ENCODE measurements at places on chromosomes 3 and 15. TPM values are rescaled to one million over a fixed set of nuclear protein-coding genes. Genes with fewer than 3 reads are reported as not detected.

LOXL1 gene
- polyA plus RNA-seq, result 137 TPM

DNA sequence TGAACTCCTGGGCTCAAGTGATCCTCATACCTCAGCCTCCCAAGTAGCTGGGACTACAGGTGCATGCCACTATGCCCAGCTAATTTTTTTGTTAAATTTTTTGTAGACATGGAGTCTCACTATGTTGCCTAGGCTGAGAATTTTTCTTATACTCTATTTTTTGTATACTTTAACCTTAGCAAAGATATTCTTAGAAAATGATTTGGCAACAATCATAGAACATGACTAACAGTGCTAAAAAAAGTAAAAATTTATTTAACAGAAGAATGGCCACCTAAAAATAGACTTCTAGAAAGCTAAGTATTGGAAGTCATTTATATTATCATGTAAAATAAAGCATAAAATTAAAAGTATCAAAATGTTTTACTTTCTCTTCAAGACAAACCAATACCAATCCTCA is 322.3 kb downstream of the PLCL2 start:
- no peak for DNase-seq

DNA sequence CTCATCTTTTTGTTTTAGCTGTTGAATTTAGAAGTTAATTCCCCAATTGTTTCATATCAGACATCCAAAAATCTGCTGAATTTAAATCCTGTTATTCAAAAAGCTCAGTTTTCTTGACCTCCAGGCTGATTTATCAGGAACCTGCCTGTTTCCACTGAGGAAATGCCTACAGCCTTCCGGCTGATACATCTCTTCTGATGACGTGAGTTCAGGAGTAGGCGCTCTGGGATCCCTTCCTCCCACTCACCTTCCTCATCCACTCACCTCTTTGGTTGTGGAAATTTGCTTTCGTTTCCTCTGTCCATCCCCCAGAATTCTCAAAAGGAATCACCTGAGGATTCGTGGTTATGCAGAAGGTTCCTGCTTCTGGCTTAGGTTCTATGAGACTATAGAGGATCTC is 55.4 kb upstream of the ALDH1A3 start:
- DNase-seq, result no peak

GASK1A gene
- polyA plus RNA-seq, result 3.6 TPM

GRCh38 chr15:86743283-86743903 is 663.7 kb downstream of the AGBL1 start:
- no peak for DNase-seq

DNA sequence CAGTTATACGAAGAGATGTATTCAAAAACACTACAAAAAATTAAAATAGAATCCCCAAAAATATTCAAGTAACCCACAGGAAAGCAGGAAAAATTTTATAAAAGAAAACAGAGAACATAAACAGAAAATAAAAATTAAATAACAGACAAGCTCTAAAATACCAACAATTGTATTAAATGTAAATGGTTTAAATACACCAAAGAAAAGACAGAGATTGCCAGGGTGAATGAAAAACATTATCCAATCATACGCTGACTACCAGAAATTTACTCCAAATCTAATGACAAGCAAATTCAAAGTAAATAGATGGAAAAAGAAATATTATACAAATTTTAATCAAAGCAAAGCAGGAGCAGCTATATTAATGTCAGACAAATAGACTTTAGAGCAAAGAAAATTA is 103.6 kb downstream of the BOC start:
- no peak for DNase-seq

CEP19 gene
- 3.3 TPM for polyA plus RNA-seq

DNA sequence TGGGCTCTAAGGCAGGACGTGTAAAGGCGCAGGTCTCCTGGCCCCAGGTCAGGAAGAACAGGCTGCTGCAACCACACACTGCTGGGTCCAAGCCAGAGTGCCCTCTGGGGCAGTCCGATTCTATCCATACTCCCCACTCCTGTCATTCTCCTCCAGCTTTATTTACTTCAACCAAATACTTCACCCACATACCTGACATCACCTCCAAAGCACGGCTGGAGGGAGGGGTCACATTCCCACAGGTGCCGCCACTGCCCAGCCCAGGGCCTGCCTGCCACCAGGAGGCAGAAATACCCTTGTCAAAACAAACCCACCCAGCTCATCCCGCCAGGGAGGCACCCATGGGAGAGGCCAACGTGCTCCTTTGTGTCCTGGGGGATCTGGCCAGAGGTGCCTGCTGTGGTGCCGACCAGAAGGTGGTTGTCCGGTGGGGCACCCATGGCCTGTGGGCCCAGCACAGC is 100.4 kb downstream of the DAPK2 start:
- peak; percentile 82 for DNase-seq

ARL14 gene
- polyA plus RNA-seq, result not detected

GANC gene
- 33.0 TPM for polyA plus RNA-seq

SLC22A14 gene
- 0.13 TPM for polyA plus RNA-seq

CAMP gene
- 3.1 TPM for polyA plus RNA-seq

DNA sequence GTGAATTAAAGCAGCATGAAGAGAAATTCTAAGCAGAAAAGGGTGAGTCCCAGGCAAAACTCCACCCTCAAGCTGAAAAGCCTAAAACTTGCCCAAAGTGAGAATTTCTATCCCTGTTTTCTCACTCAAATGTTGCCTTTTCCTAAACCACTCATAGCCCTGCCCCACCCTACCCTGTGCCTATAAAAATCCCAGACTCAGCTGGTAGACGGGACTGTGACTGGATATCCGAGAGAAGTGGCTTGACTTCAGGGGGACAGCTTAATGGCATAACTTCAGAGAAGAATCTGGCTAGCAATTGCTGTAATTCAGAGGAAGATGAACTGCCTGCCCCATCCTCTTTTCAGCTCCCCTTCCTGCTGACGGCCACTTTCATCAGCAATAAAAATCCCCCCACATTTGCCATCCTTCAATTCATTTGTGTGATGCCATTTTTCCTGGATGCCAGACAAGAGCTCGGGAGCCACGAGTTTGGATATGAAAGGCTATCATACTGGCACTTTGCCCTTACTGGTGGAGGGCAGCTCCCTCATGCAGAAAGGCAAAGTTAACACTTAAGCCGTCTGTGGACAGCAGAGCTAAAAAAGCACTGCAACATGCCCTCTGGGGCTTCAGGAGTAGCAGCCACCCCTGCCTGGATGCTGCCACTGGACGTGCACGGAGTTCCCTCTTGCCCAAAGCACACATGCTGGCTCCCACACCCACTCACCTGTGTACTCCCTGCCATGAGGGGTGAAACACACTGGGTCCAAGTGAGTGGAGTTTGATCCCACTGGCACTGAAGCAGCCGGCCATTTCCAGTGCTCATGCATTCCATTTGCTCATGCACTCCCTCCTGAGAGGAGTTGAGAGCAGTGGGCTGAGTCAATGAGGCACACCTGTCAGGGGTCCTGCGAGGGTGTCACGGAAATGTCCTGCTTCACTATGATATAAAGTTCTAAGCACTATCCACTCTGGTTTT is 670.6 kb downstream of the PLOD2 start:
- DNase-seq, result no peak

DNA sequence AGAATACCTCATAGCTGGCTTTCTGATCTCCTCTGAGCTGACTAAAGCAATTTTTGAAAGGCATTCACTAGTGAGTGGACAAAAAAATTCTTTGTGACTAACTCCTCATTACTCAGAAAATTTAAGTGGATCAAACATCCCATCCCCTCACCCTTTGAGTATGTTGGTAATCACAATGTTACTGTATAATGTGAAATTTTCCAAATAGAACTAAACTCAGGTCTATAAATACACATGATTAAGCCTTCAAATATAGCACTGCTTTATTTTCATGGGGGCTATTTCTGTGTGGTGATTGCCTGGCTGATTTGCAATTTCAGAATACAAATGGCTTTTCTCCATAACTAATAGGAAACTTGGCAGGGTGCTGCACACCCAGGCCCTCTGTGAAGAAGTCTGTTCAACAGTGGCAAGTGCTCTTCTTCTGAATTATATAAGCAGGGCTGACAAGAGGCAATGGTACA is 45.9 kb upstream of the ACTC1 start:
- no peak for DNase-seq

DNA sequence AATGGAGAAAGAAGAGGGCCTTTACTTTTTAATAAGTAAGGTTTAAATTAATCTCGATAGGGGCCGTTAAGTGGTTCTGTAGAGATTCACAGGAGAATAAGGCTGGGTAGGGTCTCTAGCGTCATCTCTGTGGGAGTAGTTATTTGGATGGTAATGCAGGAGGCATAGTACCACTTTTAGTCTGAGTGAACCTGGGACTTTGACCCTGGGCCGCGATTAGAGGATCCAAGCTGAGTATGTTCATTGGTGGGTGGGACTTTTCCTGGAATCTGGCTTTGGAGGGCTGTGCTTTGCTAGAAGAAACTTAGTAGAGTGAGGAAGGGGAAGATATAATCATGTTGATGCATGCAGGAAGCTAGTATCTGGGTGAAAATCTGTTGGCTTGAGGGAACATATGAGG is 4.0 kb downstream of the LPP start:
- DNase-seq, result no peak

Measured in left lung (tissue), 14 donors.